ENCODE measurements at places on chromosomes 7 and 10. TPM values are rescaled to one million over a fixed set of nuclear protein-coding genes. Genes with fewer than 3 reads are reported as not detected.

Gene LRIT1
- not detected for total RNA-seq

Gene CTNNA3
- total RNA-seq = not detected

Gene BICC1
- 0.11 TPM for total RNA-seq

Gene SOSTDC1
- not detected for total RNA-seq

Gene SCART1
- 1.3 TPM for total RNA-seq

Gene RADIL
- total RNA-seq = 0.16 TPM

Gene AP1S1
- 41.8 TPM for total RNA-seq

Gene RNF32
- 3.4 TPM for total RNA-seq

Gene ANKRD1
- total RNA-seq = not detected

Gene TMEM213
- total RNA-seq = not detected

Gene HOXA7
- total RNA-seq = not detected

Gene ATG9B
- total RNA-seq = 5.0 TPM

Gene CYP3A7
- not detected for total RNA-seq

Gene TUBAL3
- not detected for total RNA-seq

Gene DYNC1I1
- not detected for total RNA-seq

Gene ANKRD7
- total RNA-seq = not detected

Gene PDCD4
- 60.4 TPM for total RNA-seq

Gene CABCOCO1
- total RNA-seq = not detected

Gene KCNMA1
- 0.14 TPM for total RNA-seq

Gene NXPH1
- total RNA-seq = not detected

Gene GRID2IP
- total RNA-seq = 0.18 TPM

Gene TAS2R41
- total RNA-seq = not detected

Gene AGBL3
- total RNA-seq = 3.9 TPM

Gene PARP12
- 23.6 TPM for total RNA-seq

Gene PRLHR
- total RNA-seq = not detected

Gene CHAT
- 2.2 TPM for total RNA-seq

Gene VSTM2A
- not detected for total RNA-seq

Gene GLI3
- not detected for total RNA-seq

Gene AKR1C4
- total RNA-seq = not detected

Gene TPK1
- total RNA-seq = 12.4 TPM

Gene ACSM6
- total RNA-seq = not detected

Gene MAT1A
- not detected for total RNA-seq

Gene RELN
- total RNA-seq = not detected

Gene C10orf95
- total RNA-seq = 0.32 TPM

Gene TFR2
- total RNA-seq = 19.7 TPM

Gene MINDY4
- total RNA-seq = 1.3 TPM
